ENCODE measurements at places on chromosomes 6 and 20.

- no peak for DNase-seq
Measured at GRCh38 chr20:3328501-3328900, 79.0 kb downstream of the DNAAF9 start.

DNA sequence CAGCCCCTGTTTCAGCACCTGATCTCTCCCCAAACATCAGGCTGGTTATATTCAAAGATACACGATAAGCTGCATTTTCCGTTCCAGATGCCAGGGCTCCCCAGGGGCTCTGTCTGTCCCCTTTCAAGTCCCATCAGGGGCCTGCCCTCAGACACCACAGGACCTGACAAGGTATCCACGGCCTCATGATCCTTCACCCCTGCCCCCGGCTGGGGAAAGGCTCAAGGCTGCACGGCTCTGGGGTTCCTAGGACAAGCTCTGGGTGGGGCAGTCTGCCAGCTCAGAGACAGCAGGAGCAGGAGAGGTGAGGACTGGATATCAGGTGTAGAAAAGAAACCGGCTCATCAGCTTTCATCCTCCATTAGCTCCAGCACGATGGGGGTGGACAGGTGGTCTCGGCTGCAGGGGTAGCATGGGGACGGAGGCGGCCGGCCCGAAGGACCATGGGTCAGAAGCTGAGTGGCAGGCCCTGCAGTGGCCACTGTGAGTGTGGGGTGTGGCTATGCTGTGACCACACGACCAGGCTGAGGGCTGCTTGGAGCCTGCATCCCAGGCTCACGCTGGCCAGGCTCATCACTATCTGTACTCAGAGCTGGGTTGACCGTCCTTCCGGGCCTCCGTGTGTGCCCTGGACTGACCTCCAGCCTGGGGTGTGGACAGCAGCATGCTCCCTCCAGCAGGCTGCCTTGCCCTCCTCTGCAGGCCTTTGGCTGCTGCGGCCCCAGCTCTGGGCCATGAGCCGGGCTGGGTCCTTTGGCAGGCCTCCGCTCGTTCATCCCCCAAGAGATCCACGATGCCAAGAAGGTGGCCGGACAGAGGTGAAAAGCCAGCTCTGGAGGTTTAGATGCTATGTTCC lies 386.2 kb downstream of the THBS2 start:
- no peak for DNase-seq

GRCh38 chr20:25084626-25085187 lies 2.8 kb upstream of the VSX1 start:
- peak; percentile 9 for DNase-seq

GRCh38 chr6:4797587-4797986 lies 21.4 kb downstream of the CDYL start:
- DNase-seq, result no peak

DNA sequence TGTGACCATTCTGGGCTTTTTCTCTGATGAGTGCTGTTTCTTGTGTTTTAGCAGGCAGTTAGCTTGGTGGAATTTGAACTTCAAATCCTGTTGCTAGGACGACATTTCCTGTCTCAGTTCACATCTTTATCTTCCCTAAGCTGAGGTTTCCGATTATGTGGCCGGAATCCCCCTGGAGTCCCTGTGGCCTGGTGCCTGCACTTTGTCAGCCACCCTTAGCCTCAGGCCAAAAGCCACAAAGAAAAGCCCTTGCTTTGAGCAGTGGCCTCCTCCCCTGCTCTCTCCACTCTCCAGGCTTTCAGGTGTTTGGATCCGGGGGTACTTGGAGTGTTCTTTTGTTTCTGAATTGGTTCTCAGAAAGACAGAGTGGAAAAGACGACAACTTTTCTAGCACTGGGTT lies 59.9 kb upstream of the PMEPA1 start:
- DNase-seq, result no peak

DNA sequence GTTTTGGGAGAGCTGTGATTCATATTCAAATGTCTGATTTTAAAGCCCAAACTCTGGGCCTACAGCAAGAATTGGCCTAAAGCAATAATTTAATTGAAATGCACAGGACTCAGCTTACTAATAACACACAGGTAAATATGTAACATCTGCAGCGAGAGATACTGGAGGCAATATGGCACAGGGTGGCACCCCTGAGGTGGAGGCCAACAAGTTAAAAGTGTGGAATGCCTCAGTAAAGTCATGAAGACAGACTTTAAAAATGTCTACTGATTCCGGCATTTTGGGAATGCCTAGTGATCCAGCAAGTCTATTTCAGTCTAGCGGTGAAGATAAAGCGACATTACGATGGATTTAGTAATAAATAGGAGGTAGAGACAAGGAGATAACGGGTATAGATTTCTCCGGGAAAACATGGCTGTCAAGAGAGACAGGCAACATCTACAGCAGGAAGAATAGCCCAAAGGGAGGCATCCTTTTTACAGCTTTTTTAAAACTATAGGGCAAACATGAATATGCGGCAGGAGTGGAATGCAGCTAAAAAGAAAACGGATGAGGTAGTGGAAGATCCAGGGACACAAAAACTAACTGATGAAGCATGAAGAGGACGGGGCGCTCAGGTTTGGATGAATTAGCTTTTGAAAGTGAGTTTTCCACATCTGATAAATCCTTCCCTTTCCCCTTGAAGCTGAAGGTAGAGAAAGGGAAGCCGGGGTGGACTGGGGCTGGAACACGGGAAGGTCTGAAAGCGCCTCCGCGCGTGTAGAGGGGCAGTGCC lies 1.2 kb downstream of the NANP start:
- DNase-seq, result no peak

GRCh38 chr6:21953831-21954801 lies 342.7 kb downstream of the PRL start:
- DNase-seq, result no peak

GRCh38 chr6:47525330-47526057 lies 47.9 kb downstream of the CD2AP start:
- no peak for DNase-seq

GRCh38 chr6:1526398-1527072 lies 83.2 kb upstream of the FOXC1 start:
- no peak for DNase-seq

DNA sequence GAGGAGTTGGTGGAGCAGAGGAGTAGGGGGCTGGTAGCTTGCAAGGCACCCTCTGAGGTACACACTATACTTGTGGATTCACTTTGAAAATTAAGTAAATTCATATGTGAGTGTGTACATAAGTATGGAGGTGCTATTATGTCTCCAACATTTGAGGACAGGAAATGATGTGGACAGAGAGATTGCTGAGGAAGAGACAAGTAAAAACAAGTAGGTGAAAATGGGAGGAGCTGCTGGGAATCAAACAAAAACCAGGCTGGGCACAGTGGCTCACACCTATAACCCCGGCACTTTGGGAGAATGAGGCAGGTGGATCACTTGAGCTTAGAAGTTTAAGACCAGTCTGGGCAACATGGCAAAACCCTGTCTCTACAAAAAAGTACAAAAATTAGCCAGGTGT lies 69.2 kb upstream of the LYRM2 start:
- DNase-seq, result no peak

DNA sequence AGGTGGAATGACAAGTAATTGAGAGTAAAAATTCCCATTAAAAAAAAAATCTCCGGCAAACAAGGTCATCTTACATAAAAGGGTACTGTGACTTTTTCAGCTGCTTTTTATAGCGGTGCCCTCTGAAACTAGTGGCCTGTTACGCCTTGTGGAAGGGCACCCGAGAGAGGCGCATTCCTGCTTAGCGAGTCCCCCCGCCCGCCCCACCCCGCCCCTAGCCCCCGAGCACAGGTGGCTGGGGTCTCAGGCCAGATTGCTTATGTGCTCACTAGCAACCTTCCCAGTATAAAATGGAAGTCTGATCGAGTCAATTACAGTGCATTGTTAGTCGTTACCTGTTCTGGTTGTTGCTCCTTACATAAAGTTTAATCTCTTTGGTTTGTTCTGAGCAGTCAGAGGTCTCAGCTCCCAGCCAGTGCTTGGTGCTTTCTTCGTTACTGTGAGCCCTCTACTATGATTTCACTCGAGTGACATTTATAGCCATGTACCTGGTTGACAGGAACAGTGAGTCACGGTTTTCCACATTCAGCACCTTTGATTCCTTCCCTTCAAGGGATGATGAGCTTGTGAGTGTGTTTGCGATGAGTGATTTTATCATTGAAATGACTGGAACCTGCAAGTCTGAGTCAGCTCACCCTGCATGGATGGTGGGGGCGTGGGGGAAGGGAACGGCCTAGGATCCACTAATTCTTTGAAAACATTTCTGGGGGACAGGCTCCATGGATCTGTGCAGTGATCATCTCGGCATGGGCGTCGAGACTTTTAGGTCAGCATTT lies 47.6 kb downstream of the ZDHHC14 start:
- no peak for DNase-seq

DNA sequence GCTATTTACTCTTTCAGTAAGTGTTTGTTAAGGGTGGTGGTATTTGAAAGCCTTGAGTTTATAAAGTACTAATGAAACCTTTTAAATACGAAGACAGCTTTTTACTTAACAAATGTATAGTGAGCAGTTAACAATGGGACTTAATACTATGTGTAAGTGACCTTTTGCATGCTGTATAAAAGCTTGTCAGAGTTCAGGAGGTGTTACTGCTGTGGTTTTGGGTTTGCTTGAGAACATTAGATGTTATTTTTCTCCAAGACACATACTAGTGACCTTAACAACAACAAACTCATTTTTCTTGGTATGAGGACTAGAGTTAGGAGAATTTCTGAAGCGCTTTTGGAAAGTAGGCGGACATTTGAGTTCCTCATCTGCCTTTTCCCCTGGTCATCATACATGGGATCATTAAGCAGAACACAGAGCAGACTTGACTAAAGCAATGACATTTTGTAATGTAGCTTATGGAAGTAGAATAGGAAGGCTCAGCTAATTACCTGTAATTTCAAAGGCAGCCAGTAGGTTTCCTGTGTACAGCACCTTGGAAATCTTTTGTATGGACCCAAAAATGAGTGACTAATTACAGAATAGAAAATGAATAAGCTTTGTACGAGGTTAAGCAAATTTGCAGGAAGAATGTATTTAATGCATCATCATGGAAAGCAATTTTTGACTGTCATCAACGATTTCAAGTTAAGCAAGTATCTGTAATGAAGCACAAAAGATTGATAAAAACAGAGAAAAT lies 14.1 kb downstream of the CDYL start:
- no peak for DNase-seq

- no peak for DNase-seq
Measured at GRCh38 chr6:124780623-124781022, 181.6 kb upstream of the RNF217 start.

DNA sequence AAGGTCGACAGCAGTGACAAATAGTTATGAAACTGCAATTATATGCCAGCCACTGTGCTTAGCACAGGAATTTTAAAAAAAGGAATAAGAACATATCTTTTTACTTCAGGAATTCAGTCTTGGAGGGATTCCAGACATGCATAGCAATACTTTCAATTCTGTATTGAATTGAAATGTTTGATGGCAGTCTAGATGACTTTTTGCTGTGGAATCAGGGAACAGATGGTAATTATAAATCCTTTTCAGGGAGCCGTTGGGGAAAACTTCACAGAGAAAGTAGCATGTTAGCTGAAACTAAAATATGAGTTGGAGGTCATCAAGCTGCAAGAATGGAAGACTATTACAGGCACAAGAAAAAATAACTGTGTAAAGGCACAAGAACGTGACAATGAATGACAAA lies 74.8 kb downstream of the IMPG1 start:
- no peak for DNase-seq

- no peak for DNase-seq
Measured at GRCh38 chr6:12505486-12505885, 211.1 kb upstream of the PHACTR1 start.

DNA sequence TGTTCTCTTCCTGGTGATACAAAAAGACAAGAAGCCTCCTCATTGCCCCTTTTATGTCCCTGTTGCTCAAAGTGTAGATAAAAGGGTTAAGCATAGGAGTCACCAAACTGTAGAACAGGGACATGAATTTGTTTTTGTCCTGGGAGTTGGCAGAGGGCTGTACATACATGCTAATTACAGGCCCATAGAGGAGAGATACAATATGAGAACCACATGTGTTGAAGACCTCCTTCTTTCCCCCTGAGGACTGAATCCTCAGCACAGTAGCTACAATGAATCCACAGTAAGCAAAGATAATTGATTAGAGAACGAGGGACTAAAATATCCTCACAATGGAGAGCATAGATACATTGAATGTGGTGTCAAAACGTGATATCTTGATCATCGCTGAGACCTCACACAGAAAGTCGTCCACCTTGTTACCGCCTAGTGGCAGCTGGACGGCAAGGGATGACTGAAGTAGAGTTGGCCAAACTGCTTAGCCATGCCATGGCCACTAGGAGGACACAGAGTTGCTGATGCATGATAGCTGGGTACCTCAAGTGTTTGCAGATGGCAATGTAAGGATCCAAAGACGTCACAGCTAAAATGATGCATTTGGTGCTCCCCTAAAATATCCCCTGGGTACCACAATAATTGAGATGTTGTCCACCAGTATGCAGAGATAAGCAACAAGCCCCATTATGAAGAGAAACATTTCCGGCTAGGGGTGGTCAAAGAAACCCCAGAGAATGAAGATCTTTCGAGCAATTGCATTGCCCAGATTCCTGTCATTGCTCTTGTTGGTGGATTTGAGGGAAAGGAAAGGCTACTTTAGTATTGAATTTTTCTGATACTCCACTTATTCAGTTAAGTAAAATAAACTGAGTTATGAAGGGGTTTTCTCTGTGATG lies 15.0 kb downstream of the OR2B3 start:
- peak; percentile 47 for DNase-seq

DNA sequence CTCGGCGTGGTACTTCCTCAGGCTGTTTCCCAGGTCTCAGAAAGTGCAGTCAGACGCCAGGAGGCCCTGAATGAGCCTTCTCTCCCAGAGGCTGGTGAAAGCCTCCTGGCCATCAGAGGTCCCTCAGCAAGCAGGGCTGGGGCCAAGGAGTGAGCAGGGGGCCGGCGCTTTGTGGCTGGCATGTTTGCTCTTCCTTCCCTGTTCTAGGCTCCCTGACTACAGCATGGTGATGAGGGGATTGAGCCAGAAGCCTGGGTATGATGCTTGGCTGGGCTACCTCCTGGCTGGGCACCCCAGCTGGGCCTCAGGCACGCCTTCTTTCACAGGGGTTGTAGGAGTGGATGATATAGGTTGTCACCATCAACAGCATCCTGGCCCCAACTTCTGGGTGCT lies 11.7 kb upstream of the DNAJC5 start:
- no peak for DNase-seq

GRCh38 chr6:45537539-45537938 lies 159.8 kb upstream of the SUPT3H start:
- DNase-seq, result no peak

- DNase-seq, result no peak
Measured at GRCh38 chr6:101832371-101832770, 438.9 kb downstream of the GRIK2 start.

GRCh38 chr6:53192682-53193188 lies 44.1 kb upstream of the GCM1 start:
- no peak for DNase-seq

- DNase-seq, result no peak
Measured at GRCh38 chr6:167129562-167129961, 6.7 kb downstream of the CCR6 start.

DNA sequence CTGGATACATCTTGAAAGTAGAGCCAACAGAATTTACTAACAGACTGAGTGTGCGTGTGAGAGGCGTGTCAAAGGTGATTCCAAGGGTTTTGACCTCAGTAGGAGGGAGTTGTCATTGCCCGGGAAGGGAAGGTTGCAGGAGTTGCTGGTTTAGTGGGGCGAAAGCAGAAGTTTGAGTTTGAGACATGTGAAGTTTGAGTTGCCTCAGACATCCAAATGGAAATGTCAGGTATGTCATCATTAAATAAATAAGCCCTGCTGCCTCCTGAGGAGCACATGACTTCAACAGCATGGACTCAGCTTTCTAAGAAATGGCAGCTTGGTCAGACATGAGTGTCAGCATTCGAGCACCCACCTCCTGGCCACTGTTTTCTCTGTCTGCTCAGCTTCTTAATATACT lies 26.6 kb upstream of the TGM2 start:
- no peak for DNase-seq
